Sigmoid colon (tissue), 7 donors: ENCODE measurements at places on chromosomes 6 and 20. TPM values are rescaled to one million over a fixed set of nuclear protein-coding genes. Genes with fewer than 3 reads are reported as not detected.

HLA-DQB1 gene
- 0.33 TPM for total RNA-seq

PI3 gene
- total RNA-seq, result not detected

- H3K27ac ChIP-seq, result no peak overlapping the region
- H3K27me3 ChIP-seq, result no peaks in the 10 kb centered on the region
- no peak overlapping the region for H3K4me3 ChIP-seq
- H3K36me3 ChIP-seq, result no peaks in the 10 kb centered on the region
Measured at GRCh38 chr20:43789593-43789992, 62.8 kb upstream of the GTSF1L start.

OXT gene
- not detected for total RNA-seq

GRCh38 chr20:43893930-43894329, 20.7 kb upstream of the TOX2 start:
- H3K27ac ChIP-seq, result no peak overlapping the region
- no peak overlapping the region for H3K4me3 ChIP-seq
- no peak for DNase-seq
- H3K27me3 ChIP-seq, result no peaks in the 10 kb centered on the region
- no peaks in the 10 kb centered on the region for H3K4me1 ChIP-seq

GRCh38 chr6:91132461-91132860, 545.6 kb upstream of the MAP3K7 start:
- DNase-seq, result no peak
- H3K4me1 ChIP-seq, result peaks cover 7% of the 10 kb centered on the region
- no peak overlapping the region for H3K27ac ChIP-seq
- no peaks in the 10 kb centered on the region for H3K36me3 ChIP-seq

GRCh38 chr6:39849764-39850163, 57.6 kb downstream of the DAAM2 start:
- peaks cover 43% of the 10 kb centered on the region for H3K4me1 ChIP-seq
- H3K36me3 ChIP-seq, result no peaks in the 10 kb centered on the region
- DNase-seq, result peak; percentile 37
- peak overlapping the region; percentile 1 for H3K27ac ChIP-seq
- H3K4me3 ChIP-seq, result no peak overlapping the region
- no peaks in the 10 kb centered on the region for H3K27me3 ChIP-seq

DNA sequence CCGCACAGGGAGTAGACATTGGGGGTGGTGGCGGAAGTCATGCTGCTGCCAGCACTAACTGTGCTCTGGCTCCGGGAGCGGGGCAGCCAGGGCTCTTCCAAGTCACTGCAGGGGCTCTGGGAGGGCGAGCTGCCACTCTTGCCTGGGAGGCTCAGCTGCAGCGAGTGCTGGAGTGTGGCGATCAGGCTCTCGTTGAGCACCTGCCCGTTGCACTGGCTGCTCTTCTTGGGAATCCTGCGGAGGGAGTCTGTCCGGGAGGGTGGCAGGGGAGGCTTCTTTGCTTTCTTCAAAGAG, 28.0 kb downstream of the HEBP2 start:
- no peaks in the 10 kb centered on the region for H3K27me3 ChIP-seq
- DNase-seq, result no peak
